ENCODE measurements at places on chromosomes 4 and X.

- DNase-seq = peak; percentile 45
These were observed at the start of gene HPGD for GRCh38 chr4:174522183-174523024. TSS of gene HPGD (minus strand) at chr4:174522488. CDS start at chr4:174522451, 37 bp downstream.

DNA sequence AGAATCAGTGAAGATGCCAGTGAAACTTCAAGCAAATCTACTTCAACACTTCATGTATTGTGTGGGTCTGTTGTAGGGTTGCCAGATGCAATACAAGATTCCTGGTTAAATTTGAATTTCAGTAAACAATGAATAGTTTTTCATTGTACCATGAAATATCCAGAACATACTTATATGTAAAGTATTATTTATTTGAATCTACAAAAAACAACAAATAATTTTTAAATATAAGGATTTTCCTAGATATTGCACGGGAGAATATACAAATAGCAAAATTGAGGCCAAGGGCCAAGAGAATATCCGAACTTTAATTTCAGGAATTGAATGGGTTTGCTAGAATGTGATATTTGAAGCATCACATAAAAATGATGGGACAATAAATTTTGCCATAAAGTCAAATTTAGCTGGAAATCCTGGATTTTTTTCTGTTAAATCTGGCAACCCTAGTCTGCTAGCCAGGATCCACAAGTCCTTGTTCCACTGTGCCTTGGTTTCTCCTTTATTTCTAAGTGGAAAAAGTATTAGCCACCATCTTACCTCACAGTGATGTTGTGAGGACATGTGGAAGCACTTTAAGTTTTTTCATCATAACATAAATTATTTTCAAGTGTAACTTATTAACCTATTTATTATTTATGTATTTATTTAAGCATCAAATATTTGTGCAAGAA is 2.3 kb downstream of the CXCL8 start:
- DNase-seq = no peak

DNA sequence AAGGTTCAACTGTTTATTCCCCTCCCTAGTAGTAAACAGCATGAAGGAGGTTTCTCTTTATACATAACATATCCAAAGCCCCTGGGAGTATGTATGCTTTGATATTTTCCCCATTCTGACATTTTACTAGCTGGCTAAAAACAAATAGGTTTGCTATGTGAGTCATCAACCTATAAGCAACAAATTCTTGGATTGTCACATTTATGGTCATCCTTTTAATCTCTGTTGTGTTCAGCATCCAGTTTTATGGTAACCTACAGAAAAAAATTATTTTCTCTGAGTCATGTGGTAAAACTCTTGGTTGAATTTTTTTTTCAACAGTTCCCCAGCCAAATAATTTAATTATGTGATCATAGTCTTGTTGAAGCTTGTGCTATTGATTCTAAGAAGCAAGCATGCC is 734.1 kb downstream of the ADGRL3 start:
- DNase-seq = no peak

DNA sequence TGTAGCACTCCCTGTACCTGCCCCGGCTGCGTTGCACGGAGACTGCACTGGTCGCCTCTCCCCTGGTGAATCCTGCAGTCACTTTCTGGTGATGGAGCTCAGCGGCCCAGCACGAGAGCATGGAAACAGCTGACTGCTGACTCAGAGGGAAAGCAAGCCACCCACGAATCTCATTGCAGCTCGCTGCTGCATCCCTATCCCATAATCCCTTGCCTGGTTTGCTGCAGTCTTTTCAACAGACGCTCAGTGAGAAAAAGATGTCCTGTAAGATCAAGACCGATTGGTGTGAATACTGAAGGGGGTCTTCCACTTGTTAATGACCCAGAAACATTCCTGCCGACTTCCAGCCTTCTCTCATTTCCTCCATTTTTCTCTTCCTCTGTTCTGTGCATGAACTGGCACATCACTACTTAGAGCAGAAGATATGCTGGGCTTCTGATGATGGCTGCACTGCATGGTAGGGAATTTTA is 52.9 kb downstream of the TRIM2 start:
- no peak for DNase-seq

DNA sequence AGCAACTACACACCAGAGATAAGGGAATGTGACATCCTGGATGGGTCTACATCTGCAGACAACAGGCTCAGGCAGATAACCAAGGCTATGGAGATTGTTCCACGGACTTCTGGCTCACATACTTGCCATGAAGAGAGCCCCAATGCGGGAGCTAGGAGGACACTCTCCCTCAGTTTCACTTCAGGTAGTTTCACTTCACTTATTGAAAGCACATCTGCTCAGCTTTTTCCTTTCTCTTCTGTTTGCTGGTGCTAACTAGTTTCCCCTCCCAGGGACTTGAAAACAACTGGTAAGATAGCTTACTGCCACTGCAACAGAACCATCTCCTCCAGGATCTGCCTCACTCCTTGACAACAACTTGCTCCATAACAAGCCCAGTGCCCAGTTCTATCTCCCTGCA is 1.4 kb upstream of the CT47C1 start:
- DNase-seq = no peak

DNA sequence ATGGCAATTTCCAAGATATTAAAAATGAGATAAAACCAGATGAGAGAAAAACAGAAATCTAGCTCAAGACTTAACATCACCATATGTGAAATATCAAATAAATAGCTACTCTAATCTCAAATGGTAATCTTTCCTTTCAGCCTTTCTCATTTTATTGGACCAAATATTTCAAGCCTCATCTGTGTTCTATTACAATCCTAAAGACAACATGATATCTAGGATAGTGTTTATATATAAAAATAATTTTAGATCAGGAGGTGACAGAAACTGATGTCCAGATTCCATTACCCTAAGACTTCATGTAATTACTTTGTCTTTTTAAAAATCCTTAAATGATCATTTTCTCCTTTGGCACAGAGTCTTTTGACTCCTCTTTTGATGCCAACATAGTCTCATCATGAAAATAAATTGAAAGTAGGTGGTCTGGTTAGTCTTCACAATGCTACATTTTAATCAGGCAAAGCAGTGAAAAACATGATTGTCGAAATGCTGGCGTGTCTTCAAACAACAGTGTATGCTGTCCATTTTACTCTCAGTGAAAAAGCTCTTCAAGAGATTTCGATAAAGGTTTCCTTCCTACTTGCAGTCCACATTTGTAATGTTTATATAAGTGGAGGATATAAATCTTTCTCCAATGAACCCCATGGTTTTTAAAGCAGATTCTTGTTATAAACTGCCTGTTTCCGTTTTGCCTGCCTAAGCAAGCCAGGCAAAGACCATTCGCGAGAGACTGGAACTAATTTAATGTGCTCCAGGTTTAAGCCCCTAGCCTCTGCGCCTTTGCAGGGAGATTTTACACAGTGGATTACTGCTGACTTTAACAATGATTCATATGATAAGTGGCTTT is 169.8 kb downstream of the SCFD2 start:
- peak; percentile 28 for DNase-seq

- DNase-seq = no peak
These were observed 64.3 kb upstream of the TLR2 start for GRCh38 chr4:153619811-153620210.

DNA sequence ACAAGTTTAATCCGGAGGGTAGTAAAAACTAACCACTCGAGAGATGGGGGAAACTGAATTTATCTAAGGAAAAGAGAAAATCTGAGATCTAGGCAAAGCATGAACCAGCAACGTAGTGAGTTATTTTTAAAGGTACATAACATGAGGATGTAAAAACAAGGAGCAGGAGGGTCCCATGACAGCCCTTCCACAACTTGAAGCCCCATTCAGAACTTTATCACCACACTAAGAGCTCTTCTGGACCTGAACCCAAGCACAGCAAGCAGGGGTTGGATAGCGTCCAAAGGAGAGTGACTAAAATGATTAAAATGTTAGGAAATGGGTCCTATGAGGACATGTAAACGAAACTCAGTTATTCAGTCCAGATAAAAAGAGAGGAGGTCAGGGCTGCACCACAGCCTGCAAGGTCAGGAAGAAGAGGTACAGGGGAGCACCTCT is 16.2 kb downstream of the SH3RF1 start:
- no peak for DNase-seq

GRCh38 chrX:16212436-16212835 is 45.2 kb downstream of the MAGEB17 start:
- no peak for DNase-seq

- DNase-seq = no peak
These were observed 5.6 kb downstream of the SDAD1 start for GRCh38 chr4:75985116-75985515.

DNA sequence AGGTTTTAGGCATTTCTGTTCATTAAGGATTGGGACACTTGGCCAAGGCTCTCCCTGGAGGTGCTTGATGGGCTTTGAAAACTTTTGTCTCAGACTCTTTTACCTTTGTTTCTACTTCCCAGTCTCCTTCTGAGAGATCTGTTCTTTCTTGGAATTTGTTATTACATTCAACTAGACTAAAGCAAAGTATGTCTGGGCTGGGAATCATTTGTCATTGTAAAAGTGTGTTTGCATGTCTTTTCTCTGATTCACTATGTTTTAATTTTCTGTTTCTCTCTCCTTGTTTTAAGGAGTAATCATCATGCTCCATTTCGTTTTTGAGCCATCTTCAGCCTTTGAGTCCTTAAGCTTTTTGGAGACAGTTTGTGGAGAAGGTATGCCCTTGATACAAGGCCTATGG is 12.2 kb upstream of the PGRMC2 start:
- DNase-seq = no peak

DNA sequence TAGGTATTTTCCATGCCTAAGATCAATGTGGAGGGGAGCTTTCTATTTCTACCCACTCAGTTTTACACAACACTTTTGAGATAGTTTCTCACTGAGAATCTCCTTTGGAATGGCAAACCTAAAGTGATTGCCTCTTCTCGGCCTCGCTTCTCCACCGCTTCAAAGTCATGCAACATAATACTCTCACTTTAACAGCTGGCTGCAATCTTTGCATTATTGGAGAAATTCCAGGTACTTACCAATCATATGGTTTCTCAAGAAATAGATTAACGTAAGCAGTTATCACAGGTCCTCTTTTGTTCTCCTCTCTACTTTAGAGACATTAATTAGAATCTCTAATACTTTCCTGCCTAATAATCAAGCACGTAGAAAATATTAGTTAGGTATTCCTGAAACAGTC is 3.7 kb upstream of the IL13RA2 start:
- DNase-seq = no peak

DNA sequence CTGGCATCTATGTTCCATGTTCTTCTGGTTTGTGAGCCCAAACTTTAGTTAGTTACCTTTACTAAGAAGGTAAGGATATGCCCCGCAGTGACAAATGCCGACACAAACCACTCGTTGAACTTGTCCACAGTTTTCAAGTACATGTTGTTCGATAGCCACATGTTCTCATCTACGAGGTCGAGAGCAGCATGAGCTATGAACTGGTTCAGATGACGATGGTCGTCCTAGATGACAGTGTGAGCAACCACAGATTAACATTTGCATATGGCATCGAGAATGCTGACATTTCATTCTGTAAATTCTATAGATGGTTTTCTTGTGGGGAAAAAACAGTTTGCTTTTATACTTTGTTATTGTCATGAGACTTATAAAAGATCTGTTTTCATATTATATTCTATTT is 18.0 kb downstream of the TRAPPC2 start:
- no peak for DNase-seq

DNA sequence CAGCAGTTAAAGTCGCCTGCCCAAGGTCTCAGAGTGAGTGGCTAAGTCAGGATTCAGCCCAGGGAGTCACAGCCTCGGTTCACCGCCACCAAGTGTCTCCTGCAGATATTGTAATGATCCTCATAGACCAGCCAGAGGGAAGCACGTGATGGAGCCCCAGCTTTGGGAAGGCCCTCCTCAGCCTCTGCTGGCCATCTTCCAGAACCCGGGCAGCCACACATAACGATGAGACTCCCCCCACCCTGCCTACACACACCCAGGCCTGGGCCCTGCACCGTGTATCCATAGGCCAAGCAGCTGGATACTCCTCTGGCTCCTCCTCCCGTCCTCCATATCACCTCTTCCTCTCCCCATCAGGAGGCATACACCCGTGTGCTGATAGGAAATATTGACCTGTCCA is 19.6 kb upstream of the SASH3 start:
- no peak for DNase-seq

DNA sequence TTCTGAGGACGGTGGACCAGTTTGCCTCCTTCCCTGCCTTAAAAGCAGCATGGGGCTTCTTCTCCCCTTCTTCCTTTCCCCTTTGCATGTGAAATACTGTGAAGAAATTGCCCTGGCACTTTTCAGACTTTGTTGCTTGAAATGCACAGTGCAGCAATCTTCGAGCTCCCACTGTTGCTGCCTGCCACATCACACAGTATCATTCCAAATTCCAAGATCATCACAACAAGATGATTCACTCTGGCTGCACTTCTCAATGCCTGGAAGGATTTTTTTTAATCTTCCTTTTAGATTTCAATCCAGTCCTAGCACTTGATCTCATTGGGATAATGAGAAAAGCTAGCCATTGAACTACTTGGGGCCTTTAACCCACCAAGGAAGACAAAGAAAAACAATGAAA is 255.3 kb downstream of the RAPGEF2 start:
- peak; percentile 32 for DNase-seq

- no peak for DNase-seq
These were observed 105.2 kb downstream of the PHOX2B start for GRCh38 chr4:41643331-41643730.

DNA sequence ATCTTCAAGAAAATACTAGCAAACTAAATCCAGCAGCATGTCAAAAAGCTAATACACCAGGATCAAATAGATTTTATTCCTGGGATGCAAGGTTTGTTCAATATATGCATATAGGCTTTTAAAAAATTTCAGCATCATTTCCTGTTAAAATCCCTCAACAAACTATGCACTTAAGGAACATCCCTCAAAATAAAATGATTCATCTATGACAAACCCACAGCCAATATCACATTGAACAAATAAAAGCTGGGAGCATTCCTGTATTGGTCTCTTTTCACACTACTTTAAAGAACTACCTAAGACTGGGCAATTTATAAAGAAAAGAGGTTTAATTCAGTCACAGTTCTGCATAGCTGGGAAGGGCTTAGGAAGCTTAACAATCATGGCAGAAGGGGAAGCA is 726.7 kb downstream of the GRXCR1 start:
- no peak for DNase-seq

GRCh38 chr4:109184491-109184961 is 117.9 kb downstream of the COL25A1 start:
- peak; percentile 67 for DNase-seq

GRCh38 chrX:13662355-13662791 is 9.4 kb downstream of the TCEANC start:
- peak; percentile 36 for DNase-seq

GRCh38 chrX:9141496-9141895 is 107.6 kb upstream of the FAM9B start:
- no peak for DNase-seq

DNA sequence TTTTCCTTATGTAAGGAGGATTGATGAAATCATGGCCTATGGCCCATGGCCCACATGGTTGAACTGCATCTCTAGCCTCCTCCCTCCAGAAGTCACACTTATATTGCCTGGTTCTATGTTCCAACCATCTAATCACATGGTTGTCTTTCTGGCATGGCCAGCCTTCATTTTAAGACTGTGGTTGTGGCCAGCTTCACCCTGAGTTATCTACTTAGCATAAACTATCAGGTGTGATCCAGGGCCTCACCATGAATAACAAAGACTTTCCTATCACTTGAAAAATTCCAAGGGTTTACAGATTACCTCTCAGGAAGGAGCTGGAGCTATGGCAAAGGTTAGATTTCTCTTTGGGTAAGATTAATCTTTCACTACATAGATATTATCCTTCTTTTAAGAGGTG is 222.8 kb downstream of the SNCA start:
- no peak for DNase-seq

Data from hindlimb muscle (tissue), 1 donor.